ENCODE measurements at places on chromosomes 6 and 20. TPM values are rescaled to one million over a fixed set of nuclear protein-coding genes. Genes with fewer than 3 reads are reported as not detected.
A peak's percentile ranks its signal among the peaks of the same experiment; 100 is the strongest.

DNA sequence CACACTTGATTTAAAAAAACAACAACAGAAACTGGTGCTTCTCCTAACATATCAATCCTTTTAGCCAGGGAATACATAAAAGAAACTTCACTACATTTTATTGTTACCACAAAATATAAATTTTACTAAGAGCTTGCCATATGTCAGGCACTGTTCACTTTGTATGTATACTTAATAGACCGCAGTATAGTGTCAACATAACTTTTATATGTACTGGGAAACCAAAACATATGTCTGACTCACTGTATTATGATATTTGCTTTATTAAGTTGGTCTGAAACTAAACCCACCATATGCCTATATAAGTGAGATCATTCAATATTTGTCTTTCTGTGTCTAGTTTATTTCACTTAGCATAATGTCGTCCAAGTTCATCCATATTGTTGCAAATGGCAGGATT, 108.4 kb downstream of the KLHL32 start:
- no peak for DNase-seq

Gene RBPJL
- not detected for total RNA-seq

DNA sequence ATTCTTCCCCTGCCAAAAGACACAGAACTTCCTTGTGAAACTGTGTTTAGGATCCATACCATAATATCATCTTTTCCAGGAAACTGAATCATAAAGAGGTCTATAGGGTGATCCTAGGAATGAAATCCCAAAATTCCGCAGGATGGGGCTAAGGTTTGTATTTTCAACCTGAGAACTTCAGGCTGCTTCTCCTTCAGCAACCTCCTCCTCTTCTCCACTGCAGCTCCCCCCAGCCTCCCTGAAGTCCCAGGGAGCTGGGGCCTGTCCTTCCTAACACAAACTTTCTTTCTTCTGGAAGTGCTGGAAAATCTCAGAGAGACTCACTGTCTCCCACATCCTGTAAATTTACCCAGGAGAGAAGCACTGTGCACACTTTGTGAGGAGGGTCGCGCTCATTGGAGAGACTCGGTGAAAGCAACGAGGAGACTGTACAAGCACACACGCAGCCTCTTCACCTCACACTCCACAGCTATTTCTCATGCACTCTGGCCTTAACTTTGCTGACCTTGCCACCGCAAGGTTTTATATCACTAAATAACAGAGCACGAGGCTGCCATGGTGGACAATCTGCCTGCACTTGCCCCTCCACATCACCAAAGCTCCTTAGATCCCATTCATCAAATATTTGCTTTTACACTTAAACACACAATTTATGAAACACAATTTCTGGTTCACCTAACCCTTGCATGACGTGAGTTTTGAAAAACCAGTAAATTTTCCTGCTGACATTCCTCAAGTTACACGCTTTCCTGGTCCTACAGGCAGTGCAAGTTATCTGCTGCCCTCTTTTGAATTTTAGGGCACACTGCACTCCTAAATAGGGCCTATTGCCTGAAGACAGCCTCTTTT, 14.3 kb downstream of the ID4 start:
- peak; percentile 83 for DNase-seq

- DNase-seq, result peak; percentile 66
Measured at GRCh38 chr20:46683939-46684750, 5.1 kb downstream of the TP53RK start.

- no peak for DNase-seq
Measured at GRCh38 chr20:53625311-53626129, 31.9 kb upstream of the ZNF217 start.

Gene MTRF1L
- 13.4 TPM for total RNA-seq

DNA sequence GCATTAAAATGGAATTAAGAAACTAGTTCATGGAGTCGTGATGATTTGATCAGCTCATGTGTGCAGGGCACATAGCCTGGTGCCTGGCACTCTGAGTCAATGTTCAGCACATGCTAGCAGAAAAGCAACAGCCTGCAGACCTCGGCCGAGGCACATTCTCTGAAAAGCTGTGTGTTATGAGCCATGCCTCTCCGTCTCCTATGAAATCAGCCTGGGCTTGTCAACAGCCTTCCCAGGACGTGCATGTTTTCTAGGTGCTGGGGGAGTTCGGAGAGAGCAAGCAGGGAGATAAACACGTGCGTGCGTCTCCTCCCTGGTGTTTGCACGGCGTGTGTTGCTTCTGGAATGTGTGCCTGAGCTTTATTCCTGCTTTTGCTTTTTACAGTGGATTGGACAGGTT, 207.8 kb upstream of the KCNG1 start:
- DNase-seq, result no peak

Gene RIMS1
- 3.9 TPM for total RNA-seq

DNA sequence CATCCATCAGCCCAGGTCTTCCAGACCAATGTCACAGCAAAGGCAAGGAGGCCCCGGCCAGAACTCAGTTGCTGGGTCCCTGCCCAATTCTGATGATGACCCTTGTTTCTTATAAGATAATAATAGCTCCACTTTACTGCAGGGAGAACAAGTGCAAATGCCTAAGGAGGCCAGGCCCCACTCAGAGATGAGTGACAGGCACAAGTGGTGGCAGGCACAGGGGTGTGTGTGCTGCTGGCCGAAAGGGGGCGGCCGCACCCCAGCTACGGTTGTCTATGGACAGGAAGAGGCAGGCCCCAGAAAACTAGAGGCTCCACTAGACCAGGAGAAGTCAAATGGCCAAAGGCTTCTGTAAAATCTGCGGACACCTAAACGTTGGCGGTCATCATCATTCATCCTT, 28.6 kb downstream of the GNAS-AS1 start:
- DNase-seq, result no peak

Gene WFDC5
- not detected for total RNA-seq

- peak; percentile 80 for DNase-seq
Measured at GRCh38 chr6:28880894-28881780, 42.6 kb downstream of the TRIM27 start.

Gene COL21A1
- total RNA-seq, result 2.3 TPM

DNA sequence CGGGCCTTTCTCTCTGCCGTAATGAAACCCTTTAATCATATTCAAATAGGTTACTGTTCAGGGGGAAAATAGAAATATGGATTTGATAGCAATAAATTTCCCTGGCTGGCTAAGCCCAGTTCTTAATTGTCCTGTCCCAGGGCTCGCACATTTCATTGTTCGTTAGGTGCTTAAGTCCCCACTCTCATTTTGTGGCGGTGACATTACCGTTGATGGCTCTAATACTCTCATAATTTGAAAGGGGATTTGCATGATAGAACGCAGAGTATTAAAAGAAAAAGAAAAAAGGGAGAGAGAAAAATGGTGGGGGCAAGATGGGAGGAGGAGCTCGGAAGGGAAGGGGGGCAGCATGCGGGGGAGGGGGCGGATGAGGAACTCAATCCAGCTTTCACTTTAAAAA, 79.1 kb upstream of the FOXP4 start:
- no peak for DNase-seq

GRCh38 chr6:52285177-52286068, 881 bp upstream of the MCM3 start:
- no peak for DNase-seq

DNA sequence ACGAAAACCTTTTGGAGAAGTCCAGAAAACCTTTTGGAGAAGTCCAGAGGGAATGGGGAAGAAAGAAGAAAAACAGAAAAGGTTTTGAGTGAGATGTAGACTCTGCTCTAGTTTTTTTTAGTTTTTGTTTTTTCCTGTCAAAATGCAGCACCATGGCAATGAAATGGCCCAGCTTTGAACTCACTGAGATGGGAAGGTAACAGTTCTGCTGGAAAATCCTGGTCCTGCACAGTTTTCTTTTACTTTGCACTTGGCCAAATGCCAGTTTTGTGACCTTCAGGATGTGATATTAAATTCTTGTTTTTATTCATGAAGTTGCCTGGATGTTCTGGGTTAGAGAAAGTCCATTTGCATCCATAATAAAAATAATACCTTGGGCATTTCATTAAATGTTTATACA, 145.7 kb downstream of the CFAP61 start:
- DNase-seq, result no peak

DNA sequence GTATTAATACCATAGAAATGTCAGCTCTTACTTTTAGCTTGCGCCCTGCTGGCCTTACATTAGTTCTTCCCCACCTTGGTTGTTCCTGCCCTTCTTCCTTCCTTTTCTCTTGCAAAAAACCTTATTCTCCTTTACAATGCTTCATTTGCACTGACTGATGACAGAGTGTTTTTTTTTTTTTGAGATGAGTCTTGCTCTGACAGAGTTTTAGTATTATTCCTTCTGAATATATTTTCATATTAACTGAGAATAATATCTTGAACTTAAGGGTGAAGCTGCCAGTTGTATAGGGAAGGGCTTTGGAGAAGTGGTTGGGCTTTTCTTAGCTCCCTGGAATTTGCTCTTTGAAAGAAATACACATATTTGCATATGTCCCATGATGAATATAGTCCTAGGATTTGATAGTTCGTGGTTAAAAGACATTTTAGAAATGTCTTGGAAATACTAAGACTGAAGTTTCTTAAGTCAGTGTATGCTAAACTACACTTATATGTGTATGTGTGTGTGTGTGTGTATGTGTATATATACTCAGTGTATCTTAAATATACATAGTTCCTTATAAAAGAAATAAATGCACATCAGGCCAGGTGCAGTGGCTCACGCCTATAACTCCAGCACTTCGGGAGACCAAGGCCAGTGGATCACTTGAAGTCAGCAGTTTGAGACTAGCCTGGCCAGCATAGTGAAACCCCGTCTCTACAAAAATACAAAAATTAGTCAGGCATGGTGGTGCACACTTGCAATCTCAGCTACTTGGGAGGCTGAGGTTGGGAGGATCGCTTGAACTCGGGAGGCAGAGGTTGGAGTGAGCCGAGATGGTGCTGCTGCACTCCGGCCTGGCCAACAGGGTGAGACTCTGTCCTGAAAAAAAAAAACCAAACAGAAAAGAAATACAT, 216.1 kb upstream of the MYLIP start:
- DNase-seq, result no peak
